ENCODE measurements at places on chromosomes 2 and 18.

DNA sequence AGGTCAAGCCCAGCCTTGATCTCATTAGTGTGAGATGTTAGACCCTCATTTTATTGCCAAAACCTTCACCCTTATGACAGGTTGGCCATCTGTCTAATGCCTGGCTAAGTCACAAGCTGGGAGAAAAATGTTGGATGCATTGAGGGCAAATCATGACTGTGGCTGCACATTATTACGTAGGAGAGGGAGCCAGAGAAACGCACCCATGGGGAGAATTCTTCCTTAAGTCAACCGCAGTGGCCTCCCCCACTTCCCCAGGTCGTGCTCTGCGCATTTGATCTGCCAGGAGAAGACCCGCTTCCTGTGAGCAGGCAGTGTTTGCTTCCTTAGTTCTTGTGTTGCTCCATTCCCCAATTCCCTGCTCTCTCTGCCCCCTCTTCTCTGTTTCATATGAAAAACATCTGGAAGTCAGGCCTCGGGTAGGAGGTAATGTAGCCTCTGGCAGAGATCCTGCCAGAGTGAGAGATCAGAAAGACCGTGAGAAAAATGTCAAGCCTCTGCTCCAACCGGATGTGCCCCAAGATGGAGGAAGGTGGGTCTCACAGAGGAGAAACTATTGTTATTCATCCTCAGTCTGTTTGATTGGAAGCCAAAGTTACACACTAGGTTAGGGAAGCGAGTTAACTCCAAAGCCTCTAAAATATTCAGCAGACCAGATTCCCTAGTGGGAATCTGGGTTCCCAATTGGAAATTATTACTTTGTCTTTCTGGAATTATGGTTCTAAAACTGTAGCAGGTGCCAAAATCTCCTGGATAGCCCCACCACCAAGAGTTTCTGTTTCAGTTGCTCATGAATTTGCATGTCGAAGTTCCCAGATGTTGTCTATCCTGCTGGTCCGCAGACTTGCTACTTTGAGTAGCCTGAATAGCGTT lies 144.3 kb upstream of the PELI1 start:
- DNase-seq: no peak

DNA sequence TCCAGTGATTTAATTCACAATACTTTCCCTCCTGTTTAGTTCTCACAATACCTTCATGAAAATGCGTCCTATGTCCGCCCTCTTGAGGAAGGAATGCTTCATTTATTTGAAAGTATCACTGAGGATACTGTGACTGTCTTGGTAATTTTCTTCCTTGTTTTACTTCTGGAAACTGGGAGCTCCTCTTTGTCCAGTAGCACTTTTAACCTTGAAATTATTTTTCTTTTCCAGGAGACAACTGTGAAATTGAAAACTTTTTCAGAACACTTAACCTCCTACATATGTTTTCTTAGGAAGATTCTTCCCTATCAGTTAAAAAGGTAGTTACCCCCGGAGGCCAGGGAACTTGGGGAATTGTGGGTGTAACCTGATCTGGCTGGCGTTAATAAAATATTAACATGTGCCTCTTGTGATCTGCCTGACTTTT lies 58.9 kb upstream of the STON1 start:
- peak; percentile 37 for DNase-seq

- DNase-seq: no peak
These were observed 710.0 kb upstream of the ID2 start for GRCh38 chr2:7971841-7972240.

GRCh38 chr2:241867776-241868420 lies 1.6 kb upstream of the RTP5 start:
- DNase-seq: peak; percentile 4

DNA sequence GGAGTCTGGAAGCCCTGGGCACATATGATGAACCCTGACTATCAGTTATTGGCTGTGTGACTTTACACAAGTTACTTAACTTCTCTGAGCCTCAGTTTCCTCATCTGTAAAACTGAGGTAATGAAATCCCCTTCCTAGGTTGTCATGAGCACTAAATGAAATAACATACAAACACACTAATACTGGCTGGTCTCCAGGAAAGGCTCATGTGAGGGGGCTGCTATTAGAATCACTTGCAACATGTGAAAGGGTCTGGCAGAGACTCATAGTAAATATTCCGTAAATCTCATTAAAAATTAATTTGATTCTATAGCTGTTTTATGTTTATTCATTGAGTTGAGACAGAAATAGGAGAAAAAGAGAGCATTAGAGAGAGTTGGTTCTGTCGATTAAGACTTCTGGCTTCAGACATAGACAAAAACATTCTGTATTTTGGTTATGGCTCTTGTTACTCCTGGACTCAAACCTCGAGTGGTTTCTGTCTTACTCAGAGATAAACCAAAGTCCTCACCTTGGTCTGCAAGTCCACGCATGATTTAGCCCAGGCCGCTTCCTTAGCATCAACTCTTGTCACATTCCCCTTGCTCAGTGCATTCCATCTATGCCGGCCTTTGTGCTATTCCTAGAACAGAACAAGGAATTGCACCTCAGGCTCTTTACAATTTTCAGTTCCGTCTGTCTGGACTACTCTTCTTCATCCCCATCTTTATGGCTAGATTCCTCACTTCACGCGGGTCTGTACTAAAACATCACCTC lies 139.1 kb downstream of the NXPH2 start:
- DNase-seq: no peak

DNA sequence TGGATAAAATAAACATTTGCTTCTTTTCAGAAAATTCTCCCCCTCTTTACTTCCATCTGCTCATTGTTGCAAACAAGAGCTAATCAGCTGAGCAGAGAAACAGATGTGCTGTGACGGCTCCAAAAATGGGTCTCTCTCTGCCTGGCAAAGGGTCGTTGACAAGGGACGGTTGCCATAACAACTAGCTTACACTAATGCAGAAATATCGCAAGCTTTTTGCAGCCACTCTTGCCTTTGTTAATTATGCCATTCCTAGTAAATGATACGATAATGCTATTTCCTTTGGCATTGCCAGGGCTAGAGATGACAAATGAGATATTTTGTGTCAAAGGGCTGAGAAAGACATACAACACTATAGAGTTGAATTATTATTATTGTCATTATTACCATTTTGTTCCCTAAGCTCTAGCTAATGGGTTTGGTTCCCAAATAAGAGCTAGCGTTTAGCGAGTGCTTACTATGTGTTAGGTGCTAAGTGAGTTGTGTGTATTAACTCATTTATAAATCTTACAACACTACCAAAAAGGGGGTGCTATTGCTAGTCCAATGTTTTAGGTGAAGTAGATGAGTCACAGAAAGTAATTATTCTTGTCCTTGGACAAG lies 46.8 kb downstream of the MYO3B start:
- DNase-seq: peak; percentile 75

DNA sequence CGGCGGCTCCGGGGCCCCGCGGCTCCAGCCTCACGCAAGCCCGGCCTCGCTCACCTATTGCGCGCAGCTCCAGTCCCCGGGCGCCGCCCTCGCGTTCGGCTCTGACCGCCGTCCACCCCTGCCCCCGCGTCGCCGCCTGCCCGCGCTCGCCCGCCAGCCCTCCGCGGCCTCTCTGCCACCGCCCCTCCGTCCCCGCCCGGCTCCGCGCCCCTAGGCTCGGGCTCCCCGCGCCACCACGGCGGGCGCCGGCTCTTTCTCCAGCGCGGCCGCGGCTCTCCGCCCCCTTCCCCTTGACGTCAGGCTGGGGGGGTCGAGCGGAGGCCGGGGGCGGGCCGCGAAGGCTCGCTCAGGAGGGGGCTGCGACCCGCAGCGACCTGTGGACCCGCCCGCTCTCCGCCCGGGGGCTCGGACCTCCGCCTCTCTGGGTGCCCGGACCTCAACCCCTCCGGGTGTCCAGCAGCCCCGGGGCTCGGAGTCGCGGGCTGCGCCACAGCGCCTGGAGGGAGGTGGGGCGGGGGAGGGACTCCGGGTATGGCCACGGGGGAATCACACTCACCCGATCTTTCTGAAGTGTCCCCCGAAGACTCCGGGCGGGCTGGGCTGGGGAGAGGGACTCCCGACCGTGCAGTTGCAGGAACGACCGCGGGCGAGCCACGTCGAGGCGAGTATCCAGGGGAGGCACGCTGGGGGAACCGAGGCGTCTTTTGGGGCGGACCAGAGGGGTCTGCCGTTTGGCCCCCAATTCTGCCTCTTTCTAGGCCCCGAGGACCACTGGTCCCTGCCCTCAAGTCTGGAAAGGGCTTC lies at the start of gene SEMA4C:
SEMA4C (minus strand) TSS at position 259 of the 804 bp plus-strand sequence. CDS start 2,194 bp downstream, outside the sequence.
- DNase-seq: peak; percentile 65

DNA sequence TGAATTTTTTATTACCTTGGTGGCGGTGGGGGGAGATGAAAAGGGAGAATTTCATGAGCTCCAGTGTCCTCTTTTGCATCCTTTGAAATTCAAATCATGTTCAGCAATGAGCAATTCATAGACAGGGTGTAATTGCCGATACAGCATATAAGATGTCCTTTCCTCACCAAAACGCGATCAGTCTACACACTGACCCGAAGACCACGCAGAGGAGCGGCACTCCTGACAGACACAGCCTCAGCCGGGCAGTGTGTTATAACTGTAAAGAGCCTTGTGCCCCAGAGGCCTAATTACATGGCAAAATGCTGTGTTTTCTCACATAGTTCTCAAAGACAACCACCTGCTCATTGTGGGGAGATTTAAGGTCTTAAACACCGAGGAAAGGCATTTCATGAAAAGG lies 38.4 kb upstream of the APCDD1 start:
- no peak for DNase-seq

GRCh38 chr2:57877811-57878170 lies 168.8 kb upstream of the VRK2 start:
- no peak for DNase-seq

DNA sequence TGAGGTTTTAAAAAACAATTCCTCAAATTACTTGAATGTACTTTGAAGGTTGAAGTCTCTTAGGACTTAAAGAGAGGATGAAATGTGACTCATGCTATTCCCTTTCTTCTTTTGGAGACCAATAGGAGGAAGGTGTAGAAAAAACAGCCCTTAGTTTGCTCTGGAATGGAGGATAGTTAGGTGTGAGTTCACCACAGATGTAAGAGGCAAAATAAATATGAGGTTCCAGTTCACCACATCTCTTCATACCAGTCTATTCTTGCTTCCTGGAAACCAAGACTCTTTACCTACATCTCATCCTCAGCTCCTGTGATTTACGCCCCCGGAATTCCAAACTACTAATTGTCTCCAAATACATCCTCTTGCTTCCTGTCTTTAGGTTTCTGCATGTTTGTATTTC lies 77.5 kb upstream of the TTC21B start:
- DNase-seq: peak; percentile 3

DNA sequence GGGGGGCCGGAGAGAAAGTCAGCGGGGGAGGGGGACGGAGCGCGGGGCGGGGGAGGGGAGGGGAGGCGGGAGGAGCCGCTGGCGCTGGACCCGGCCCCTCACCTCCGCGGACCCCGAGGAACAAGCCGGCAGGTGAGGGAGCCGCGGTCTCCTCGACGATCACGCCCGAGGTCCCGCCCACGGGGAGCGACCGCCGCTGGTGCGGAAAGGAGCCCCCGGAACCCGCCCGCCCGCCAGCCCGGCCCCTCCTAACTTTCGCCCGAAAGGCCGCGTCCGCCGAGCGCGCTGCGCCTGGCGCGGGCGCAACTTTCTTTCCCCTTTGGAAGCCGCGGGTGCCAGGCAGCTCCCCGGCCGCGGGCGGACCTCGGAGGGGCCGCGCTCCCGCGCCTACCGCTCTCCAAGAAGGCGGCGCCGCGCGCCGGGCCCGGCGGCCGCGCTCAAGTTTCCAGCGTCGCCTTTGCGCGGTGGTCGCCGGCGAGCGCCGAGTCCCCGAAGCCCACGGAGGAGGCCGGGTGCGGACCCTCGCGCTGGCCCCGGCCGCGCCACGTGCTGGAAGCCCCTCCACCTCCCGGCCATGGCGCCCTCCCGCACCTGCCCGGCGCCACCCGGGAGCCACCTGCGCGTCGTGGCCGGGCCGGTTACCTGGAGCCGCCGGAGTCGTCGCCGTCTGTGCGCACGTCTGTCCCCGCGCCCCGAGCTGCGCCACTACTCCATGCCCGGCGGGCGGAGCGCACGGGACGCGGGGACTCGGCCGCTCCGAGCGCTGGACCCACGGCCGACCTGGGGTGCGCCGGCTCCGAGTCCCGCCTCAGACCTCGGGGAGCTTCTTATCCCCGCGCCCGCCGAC lies at the start of gene ALKAL2:
ALKAL2 (minus strand) TSS at position 181 of the 847 bp plus-strand sequence. CDS start 256 bp downstream, outside the sequence.
- DNase-seq: peak; percentile 35

- DNase-seq: no peak
These were observed 265.8 kb upstream of the ID2 start for GRCh38 chr2:8416001-8416571.

DNA sequence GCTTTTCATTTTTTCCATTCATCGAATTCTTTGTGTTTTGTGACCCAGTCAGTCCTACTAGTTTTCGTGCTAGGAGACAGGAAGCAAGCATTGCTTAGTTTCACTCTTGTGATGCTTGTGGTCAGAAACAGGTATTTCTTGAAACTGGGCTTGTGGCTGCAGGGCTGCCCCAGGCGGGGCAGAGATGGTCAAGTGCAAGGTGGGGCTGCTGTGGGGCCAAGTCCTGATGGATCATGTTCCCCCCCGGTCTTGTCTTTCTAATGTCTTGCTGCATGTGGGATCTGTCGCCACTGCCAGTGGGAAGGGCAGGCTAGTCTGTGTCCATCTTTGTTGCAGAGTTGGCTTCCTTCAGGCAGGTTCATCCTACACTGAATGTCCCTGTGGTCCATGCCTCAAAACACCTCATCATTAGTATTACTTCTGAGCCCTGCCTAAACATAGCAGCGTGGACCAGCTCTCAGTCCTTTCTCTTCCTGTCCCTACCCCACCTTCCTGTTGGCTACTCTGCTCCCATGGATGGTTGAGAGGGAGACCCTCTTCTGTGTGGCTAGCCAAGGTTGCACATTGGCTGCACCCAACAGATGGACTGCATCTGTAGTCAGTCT lies 38.7 kb downstream of the INPP4A start:
- no peak for DNase-seq

GRCh38 chr2:70069049-70069448 lies 18.2 kb upstream of the PCBP1 start:
- DNase-seq: no peak

- DNase-seq: peak; percentile 38
These were observed 57.9 kb downstream of the CDH7 start for GRCh38 chr18:65808759-65809158.

- DNase-seq: peak; percentile 89
These were observed 54.0 kb upstream of the PGAP1 start for GRCh38 chr2:196980473-196980872.

DNA sequence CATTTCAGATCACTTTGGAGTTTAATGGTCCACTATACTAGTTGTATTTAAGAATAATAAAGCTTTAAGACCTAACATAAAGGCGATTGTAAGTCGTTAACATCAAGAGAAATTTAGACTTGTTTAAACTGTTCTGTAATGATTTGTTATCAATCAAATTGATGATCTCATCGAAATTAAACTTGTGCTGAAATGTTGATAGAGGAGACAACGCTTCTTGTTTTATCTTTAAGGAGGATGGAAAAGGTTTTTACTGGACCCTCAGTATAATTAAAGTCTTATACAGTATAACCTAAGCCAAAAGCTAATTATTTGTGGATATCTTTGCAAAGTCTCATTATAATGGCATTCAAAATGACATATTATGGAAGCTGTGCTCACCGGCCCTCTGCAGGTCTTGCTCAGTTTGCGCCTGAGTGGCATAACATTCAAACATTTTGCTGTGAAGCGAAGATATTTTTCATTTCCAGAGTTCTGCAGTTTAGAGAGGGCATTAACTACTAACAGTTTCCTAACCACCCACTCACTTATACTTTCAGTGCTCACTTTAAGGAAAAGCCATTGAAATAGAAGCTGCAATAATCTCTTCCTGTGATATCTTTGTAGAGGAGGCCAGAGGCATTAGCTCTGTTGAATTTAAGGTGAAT lies 1.4 kb upstream of the SERTAD2 start:
- DNase-seq: peak; percentile 14

Measured in NCI-H69 (cell line).